ENCODE measurements at places on chromosomes 16 and 17.

GRCh38 chr17:50637829-50638605, 3.3 kb downstream of the ABCC3 start:
- no peak for DNase-seq

DNA sequence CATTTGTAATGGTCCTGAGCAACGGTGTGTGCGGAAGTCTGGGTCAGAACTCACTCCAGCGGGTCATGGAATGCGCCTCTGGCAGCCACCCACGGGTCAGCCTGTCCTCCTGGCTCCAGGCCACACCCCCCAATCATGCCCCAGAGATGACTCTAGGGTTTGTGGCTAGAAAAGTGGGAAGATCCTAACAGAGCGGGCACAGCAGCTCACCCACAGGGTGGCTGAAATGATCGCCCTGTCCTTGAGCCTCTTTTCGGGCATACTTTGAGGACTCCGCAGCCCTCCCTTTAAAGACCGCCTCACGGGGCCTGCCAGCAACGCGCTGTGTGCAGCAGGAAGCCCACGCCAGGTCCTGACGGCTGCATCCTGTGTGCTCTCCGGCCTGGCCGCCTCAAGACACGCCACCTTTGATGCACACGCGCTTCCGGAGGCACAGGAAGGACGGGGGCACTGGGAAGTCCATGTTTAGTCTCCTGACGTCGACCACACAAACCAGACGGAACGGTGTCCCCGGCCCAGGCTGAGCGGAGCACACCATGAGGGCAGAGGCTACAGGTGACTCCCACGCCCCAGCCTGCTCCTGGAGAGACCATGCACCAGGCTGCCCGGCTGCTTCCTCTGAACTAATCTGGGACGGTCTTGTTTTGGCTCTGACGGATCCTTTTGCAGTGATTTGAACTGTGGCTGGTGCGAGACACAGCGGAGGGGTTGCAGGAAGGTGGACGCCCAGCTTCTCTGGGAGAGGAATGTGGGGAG, 92.9 kb downstream of the TBC1D16 start:
- no peak for DNase-seq

DNA sequence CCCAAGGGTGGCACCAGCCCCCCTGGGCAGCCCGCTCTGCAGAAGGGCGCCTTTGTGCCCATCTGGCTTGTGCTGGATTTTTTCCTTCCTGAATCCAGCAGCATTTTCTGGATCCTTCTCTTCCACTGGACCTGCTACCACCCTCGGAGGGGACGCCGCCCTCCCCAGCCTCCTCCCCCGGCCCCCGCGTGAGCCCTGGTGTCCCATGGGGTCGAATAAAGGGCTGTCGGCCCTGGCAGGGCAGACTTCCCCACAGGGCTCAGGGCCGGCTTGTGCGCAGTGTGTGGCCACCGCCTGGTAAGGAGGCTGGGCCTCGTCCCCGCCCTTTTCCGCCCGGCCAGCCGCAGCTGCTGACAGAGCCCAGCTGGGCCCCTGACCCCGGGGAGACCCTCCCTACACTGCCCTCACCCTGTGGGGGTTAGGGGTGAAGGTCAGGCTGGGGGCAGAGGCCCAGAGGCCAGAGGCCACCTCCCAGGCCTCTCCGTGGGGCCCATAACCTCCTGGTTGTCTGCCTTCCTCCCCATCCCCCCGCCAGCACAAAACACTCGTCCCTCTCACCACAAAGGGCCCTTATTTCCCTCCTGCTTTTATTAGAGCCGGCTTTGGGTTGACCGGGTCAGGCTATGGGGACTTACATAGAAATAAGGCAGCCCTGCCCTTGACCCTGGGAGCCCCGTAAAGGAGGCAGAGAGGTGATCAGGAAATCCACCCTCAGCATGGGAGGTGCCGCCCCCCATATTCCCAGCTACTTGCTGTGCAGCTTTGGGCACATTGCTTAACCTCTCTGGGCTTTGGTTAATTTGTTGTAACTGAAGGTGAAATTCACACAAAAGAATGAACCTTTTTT, 179.3 kb upstream of the CIBAR2 start:
- DNase-seq, result no peak

DNA sequence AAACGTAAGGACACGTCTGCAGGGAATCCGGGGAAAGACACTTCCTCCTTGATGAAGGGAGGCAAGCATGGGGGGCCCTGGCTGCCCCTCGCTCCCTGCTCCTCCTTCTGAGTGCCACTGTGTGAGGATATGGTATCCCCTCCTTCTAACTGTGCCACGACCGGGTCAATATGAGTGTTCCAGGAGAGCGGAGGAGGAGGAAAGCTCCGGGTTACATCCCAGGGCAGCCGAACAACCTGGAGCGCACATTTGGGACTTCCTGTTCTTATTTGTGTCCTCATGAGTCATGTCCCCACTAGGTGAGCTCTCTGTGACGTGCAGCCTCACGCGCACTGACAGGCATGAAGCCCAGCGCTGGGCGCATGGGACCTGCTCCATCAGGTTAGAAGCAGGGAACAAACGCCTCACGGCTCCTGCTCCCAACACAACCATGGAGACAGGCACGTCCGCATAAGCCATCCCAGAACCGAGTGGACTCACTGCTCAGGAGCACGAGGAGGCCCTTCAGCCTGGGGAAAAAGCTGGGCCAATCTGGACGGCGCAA, 92.9 kb upstream of the DNAH17 start:
- no peak for DNase-seq

DNA sequence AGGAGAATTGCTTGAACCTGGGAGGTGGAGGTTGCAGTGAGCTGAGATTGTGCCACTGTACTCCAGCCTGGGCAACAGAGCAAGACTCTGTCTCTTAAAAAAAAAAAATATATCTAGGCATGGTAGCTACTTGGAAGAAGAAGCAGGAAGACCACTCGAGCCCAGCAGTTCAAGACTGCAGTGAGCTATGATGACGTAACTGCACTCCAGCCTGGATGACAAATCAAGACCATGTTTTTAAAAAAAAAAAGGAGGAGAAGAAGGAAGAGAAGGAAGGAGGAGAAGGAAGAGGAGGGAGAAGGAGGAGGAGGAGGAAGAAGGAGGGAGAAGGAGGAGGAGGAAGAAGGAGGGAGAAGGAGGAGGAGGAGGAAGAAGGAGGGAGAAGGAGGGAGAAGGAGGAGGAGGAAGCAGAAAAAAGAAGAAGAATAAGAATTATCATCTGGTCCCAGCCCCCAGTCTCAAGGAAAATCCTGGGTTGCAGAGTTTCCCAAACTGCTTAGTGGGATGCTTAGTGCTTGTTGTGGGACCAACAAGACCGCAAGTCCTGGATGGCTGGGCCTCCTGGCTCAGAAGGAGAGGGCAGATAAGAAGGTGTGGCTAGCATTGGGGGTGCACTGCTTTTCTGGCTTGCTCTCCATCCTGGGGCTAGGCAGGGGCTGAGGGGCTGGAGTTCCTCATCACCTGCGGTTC, 3.7 kb upstream of the DRC7 start:
- DNase-seq, result no peak

DNA sequence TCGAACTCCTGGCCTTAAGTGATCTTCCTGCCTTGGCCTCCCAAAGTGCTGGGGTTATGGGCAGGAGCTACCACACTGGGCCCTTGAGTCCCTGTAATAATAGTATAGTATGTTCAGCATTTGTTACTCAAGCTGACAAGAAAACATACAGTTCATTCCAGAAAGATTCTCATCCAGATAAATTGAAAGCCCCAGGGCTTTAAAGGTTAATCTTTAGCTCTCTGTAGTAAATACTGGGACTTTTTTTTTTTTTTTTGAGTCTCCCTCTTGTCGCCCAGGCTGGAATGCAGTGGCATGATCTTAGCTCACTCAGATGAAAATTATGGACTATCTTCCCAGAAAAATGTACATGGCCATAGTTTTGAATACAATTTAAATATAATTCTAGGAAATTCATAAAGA, 11.0 kb downstream of the BRCA1 start:
- DNase-seq, result no peak

- peak; percentile 40 for DNase-seq
These were observed 30.8 kb upstream of the DHX40 start for GRCh38 chr17:59534583-59534982.

DNA sequence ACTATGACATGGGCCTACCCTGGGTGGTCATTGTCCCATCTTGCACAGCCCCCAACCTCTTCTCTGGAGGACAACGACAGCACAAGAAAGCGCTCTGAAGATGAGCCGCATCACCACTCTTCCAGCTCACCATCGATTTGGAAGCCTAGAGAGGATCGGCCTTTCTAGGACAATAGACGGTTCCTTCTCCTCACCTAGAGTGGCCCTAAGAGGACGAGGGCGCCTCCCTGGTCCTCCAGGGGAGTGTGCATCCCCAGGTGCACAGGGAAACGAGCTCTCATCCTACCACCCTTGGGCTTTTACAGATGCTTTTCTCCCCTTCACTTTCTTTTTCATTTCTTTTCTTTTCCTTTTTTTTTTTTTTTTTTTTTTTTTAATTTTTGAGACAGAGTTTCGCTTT, 20.3 kb upstream of the SLC52A1 start:
- DNase-seq, result no peak

GRCh38 chr17:68057531-68057952, 22.0 kb downstream of the KPNA2 start:
- peak; percentile 12 for DNase-seq

DNA sequence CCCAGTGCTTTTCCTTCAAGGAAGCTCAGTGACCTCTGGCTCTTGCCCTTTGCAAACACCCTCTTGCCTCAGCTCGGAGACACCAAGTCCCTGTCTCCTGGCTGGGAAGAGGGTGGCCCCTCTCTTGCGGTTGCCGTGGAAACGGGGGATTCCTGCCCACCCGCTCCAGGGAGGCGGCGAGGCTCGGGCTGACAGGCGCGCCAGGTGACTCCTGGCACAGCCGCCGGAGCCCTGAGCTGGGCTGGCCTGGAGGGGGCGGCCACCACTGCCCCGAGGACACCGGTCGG, 71.4 kb downstream of the ABR start:
- DNase-seq, result no peak

GRCh38 chr17:60392845-60393702, 1.1 kb upstream of the USP32 start:
- no peak for DNase-seq

- DNase-seq, result no peak
These were observed 54.8 kb downstream of the RMI2 start for GRCh38 chr16:11400076-11400475.

- DNase-seq, result no peak
These were observed 7.0 kb downstream of the PDILT start for GRCh38 chr16:20397468-20398074.

- no peak for DNase-seq
These were observed 63.2 kb downstream of the SHCBP1 start for GRCh38 chr16:46558018-46558417.

DNA sequence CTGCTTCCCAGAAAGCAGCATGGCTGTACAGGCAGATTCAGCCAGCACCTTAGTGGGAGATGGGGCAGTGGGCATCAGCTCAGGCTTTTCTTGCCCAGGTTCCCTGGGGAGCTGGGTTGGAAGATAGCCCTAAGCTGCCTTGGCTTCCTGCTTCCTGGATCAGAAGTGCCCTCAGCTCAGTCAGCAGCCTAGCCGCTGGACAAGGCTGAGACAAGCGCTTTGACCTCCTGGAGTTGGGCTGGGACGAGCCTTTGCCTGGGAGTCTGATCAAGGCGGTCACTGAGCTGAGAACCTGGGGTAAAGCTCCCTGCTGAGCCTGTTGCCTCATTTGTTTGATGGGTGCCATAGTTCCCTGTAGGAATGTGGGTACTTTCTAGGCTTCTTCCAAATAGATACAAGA, 190.0 kb downstream of the RAB11FIP4 start:
- no peak for DNase-seq

DNA sequence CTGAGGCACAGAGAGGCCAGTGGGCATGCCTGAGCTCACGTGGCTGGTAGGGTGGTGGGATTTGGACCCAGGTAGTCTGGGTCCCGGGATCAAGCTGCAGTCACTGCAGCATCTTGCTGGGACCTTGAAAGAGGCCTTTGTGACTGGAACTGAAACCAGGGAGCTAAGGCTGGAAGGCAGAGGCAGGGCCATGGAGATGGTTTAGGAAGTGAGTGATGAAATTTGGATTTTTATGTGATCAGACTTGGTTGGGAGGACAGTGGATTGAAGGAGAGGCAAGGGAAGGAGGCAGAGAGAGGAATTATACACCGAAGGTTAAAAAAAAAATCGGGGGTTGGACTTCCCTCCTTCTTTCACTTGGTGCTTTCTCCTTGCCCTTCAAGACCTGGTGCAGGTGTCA, 255.4 kb upstream of the CACNG5 start:
- DNase-seq, result no peak

DNA sequence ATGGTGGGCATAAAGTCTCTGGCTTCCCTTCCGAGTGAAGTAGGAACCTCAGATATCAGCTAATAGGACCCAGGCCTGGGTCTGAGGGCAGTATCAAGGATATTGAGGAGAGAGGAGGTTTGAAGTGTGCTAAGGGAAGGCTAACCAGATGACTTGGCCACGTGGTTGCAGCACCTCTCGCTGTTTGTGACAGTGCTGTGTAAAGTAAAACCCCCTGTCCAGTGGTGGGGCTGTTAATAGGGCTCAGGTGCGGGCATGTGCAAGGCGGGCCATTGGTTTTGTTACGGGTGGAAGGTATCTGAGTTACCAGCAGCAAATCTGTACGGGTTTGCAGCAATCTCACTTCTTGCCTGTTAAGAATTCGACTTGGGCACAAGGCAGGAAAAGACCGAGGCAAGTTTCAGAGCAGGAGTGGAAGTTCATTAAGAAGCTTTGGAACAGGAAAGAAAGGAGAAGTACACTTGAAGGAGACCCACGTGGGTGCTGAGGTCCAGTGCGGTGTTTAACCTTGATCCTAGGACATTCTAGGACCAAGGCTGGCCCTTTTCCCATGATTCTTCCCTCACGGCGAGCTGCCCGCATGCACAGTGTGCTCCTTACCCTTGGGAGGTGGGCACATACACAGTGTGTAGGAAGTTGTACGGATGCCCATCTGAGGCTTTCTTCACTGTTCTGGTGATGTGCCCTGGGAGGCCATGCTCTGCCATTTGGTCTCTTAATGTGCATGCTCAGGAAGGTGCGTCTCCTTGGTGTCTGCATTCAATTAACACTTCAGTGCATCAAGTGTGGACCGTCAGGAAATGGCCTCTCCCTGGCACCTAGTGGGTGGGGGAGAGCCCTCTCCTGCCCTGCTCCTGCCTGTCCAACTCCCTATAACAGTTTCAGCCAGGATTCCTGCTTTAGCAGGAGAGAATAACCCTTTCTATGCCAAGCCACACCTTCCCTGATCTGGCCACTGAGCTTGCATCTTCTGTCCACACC, 20.3 kb downstream of the SGF29 start:
- DNase-seq, result no peak

DNA sequence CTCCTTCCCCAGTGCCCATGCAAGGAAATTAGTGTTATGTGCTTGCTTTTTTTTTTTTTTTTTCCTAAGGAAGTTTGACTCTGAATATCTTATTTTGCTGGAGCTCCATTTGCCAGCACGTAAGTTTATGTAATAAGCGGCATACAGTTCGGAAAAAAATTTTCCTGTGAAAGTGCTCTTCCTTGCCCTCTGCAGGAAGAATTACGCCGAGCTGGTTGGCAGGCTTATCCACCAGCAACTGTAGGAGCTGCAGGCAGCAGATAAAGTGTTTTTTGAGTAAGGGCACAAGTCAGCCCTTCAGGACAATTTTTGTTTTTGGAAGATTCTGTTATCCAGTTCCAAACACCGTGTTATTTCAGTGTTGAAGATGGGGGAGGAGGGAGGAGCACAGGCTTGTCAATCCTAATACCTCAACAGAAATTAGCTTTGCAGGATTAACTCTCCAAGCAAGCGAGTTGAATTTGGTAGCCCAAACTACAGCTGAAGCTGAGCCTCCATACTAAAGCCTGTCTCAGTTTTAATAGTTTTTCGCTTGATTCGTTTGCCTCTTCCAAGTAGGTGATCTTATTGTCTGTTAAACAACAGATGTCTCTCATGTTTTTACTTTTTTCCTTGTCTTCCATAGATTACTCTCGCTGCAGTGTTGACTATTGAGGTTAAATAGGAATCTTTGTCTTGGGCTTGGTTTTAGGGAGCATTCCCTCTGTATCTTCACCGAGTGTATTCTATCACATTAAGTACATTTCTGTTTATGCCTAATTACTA, 1.1 kb downstream of the SPECC1 start:
- DNase-seq, result peak; percentile 53

All from HEK293T (cell line).